ENCODE measurements at places on chromosomes 1 and 21. TPM values are rescaled to one million over a fixed set of nuclear protein-coding genes. Genes with fewer than 3 reads are reported as not detected.

Gene CBS
- 2.6 TPM for polyA plus RNA-seq

Gene LRRC8B
- polyA plus RNA-seq: 12.6 TPM

Gene PDZK1
- 5.2 TPM for polyA plus RNA-seq

Gene HFM1
- polyA plus RNA-seq: 7.1 TPM

Gene ALDH4A1
- polyA plus RNA-seq: 0.31 TPM

Gene BECN2
- not detected for polyA plus RNA-seq

Gene KCNK2
- polyA plus RNA-seq: 1.1 TPM

Gene RNU1-1
- polyA plus RNA-seq: not detected

Gene MGST3
- 945 TPM for polyA plus RNA-seq

Gene VHLL
- not detected for polyA plus RNA-seq

Gene ACKR1
- polyA plus RNA-seq: 3.5 TPM

Gene NBPF4
- not detected for polyA plus RNA-seq

Gene SMPDL3B
- polyA plus RNA-seq: 152 TPM

Gene CD1E
- not detected for polyA plus RNA-seq

Gene TNFRSF9
- not detected for polyA plus RNA-seq

Gene ATP1A2
- polyA plus RNA-seq: 60.5 TPM

Gene TEDDM1
- polyA plus RNA-seq: not detected

Gene MNDA
- not detected for polyA plus RNA-seq

Gene FCRL1
- not detected for polyA plus RNA-seq

Gene FAM177B
- polyA plus RNA-seq: 1.0 TPM

Gene NRDC
- polyA plus RNA-seq: 108 TPM

Gene RGS13
- polyA plus RNA-seq: not detected

Gene SELL
- not detected for polyA plus RNA-seq

Gene SLC1A7
- polyA plus RNA-seq: not detected

Gene TENT5C
- polyA plus RNA-seq: not detected

Gene IVL
- not detected for polyA plus RNA-seq

Gene RGS1
- not detected for polyA plus RNA-seq

Gene S100A7A
- not detected for polyA plus RNA-seq

Gene CRYAA
- not detected for polyA plus RNA-seq

Gene SERPINC1
- not detected for polyA plus RNA-seq

Gene RSPO1
- polyA plus RNA-seq: not detected

Gene SPATA17
- 3.4 TPM for polyA plus RNA-seq

Gene CDCA8
- polyA plus RNA-seq: 0.44 TPM

Gene TTC24
- not detected for polyA plus RNA-seq

Gene SH2D1B
- not detected for polyA plus RNA-seq

Gene CNST
- 17.9 TPM for polyA plus RNA-seq

Gene ELF3
- not detected for polyA plus RNA-seq

Gene GCSAML
- 0.06 TPM for polyA plus RNA-seq

Gene REN
- polyA plus RNA-seq: not detected

Gene CDA
- polyA plus RNA-seq: 7.1 TPM

Gene KCNK1
- polyA plus RNA-seq: 186 TPM

Gene TMEM82
- polyA plus RNA-seq: not detected

Gene CHIA
- polyA plus RNA-seq: not detected

Gene CACNA1E
- 2.4 TPM for polyA plus RNA-seq

Gene SLC44A5
- polyA plus RNA-seq: 4.6 TPM

Gene KRTAP10-3
- not detected for polyA plus RNA-seq

Gene SPRR2E
- not detected for polyA plus RNA-seq

Gene CCDC18
- 2.6 TPM for polyA plus RNA-seq

Data from Purkinje cell (primary cell).